ENCODE measurements at places on chromosomes 13 and 19. TPM values are rescaled to one million over a fixed set of nuclear protein-coding genes. Genes with fewer than 3 reads are reported as not detected.

Gene DNM2
- total RNA-seq: 79.6 TPM

Gene KIR2DL1
- not detected for total RNA-seq

Gene FPR3
- not detected for total RNA-seq

Gene CD79A
- total RNA-seq: not detected

Gene CEACAM16
- not detected for total RNA-seq

Gene LATS2
- 17.2 TPM for total RNA-seq

Gene CABP5
- total RNA-seq: not detected

Gene PEG3
- total RNA-seq: not detected

Gene ZNF283
- total RNA-seq: 6.8 TPM

Gene EPN1
- total RNA-seq: 19.2 TPM

Gene SIAH3
- total RNA-seq: not detected

Gene LGALS7B
- not detected for total RNA-seq

Gene ZNF726
- 2.7 TPM for total RNA-seq

Gene SIGLEC10
- not detected for total RNA-seq

Gene SBSN
- not detected for total RNA-seq

Gene OR7A10
- not detected for total RNA-seq

Data from epithelial cell of umbilical artery (primary cell).